ENCODE measurements at places on chromosomes 5 and 9. TPM values are rescaled to one million over a fixed set of nuclear protein-coding genes. Genes with fewer than 3 reads are reported as not detected.

FGD3 gene
- total RNA-seq: 70.6 TPM

GPR150 gene
- 0.35 TPM for total RNA-seq

PLCXD3 gene
- total RNA-seq: not detected

BHMT gene
- not detected for total RNA-seq

TAF11L13 gene
- total RNA-seq: not detected

TARS1 gene
- 227 TPM for total RNA-seq

Measured in activated T-helper 17 cell treated with anti-CD3 and anti-CD28 coated beads, Interleukin-2, amount 50 U/mL, for 72 hours (primary cell).